Right lobe of liver (tissue), 6 donors: ENCODE measurements at places on chromosomes 7 and 10.

DNA sequence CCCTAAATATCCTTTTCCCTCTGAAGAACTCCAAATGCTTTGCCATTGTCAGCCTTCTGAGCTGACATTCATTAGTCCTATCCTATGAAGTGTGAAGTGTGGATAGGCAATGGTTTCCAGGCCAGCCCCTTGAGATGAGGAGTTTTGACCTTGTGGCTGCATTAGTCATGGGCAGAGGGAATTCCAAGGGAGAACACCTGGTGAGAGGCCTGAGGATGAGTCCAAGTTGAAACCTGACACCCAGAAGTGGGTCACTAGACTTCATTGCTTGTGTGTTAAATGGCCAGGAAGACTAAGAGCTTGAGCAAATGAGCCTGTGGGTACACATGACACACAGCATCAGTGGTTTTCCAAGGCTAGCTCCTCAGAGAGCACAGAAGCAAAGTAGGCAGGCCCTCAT is 260.8 kb downstream of the SKAP2 start:
- H3K36me3 ChIP-seq = no peaks in the 10 kb centered on the region
- H3K27ac ChIP-seq = no peak overlapping the region
- no peaks in the 10 kb centered on the region for H3K4me1 ChIP-seq
- no peak overlapping the region for H3K4me3 ChIP-seq

GRCh38 chr10:986137-986825 is 2.0 kb upstream of the GTPBP4 start:
- no peak overlapping the region for H3K4me3 ChIP-seq
- H3K36me3 ChIP-seq = no peaks in the 10 kb centered on the region
- H3K27me3 ChIP-seq = no peaks in the 10 kb centered on the region
- no peak for DNase-seq
- no peak overlapping the region for H3K27ac ChIP-seq
- H3K4me1 ChIP-seq = no peaks in the 10 kb centered on the region

- H3K27me3 ChIP-seq = no peaks in the 10 kb centered on the region
- DNase-seq = no peak
- no peaks in the 10 kb centered on the region for H3K4me1 ChIP-seq
- no peak overlapping the region for H3K27ac ChIP-seq
- no peak overlapping the region for H3K4me3 ChIP-seq
- no peaks in the 10 kb centered on the region for H3K36me3 ChIP-seq
These were observed 81.2 kb downstream of the FZD1 start for GRCh38 chr7:91345449-91345848.

DNA sequence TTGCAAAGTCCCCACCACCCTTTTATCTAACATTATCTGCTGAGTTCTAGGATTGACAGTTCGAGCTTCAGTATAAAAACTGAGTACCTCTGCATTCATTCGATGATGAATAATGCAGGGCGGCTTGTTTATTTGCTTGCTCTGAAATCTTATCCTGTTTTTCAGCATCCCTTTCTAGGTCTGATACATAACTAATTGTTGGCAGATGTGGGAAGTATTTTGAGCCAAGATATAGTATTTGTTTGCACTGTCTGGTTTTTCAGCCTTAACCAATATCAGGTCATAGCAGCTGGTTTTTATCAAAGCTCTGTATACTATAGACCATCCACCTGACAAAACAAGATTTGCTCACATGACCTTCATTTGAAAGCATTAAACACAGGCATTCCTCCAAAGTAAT is 161.4 kb downstream of the TFEC start:
- H3K4me1 ChIP-seq = no peaks in the 10 kb centered on the region
- no peak overlapping the region for H3K4me3 ChIP-seq
- no peak overlapping the region for H3K27ac ChIP-seq
- H3K27me3 ChIP-seq = no peaks in the 10 kb centered on the region
- no peaks in the 10 kb centered on the region for H3K36me3 ChIP-seq
- DNase-seq = no peak

- H3K4me1 ChIP-seq = no peaks in the 10 kb centered on the region
- no peaks in the 10 kb centered on the region for H3K27me3 ChIP-seq
- no peaks in the 10 kb centered on the region for H3K36me3 ChIP-seq
- no peak overlapping the region for H3K27ac ChIP-seq
- DNase-seq = no peak
- H3K4me3 ChIP-seq = no peak overlapping the region
These were observed 75.2 kb upstream of the TNS3 start for GRCh38 chr7:47657126-47657525.

GRCh38 chr10:101130141-101130540 is 959 bp upstream of the TLX1 start:
- no peaks in the 10 kb centered on the region for H3K36me3 ChIP-seq
- no peak for DNase-seq
- peaks cover 12% of the 10 kb centered on the region for H3K27me3 ChIP-seq
- H3K4me3 ChIP-seq = no peak overlapping the region
- H3K27ac ChIP-seq = no peak overlapping the region

GRCh38 chr10:79234391-79235315 is 112.6 kb upstream of the PPIF start:
- no peaks in the 10 kb centered on the region for H3K27me3 ChIP-seq
- no peaks in the 10 kb centered on the region for H3K4me1 ChIP-seq
- no peak for DNase-seq
- H3K4me3 ChIP-seq = no peak overlapping the region
- no peak overlapping the region for H3K27ac ChIP-seq

DNA sequence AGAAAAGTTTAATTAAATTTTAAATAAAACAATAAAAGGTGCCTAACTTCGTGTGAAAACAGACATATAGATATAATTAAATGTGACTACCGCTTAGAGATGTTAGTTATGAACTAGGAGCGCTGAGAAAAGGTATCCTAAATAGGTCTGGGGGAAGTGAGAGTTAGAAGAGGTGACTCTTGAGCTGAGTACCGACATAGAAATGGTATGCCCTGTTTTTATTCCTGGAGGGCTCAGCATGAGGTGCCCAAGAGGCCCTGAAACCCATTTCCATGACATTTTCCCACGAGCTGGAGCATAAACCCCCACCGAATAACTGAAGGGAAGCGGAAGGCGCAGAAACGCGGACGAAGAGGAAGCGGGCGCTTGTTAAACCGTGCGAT is 433 bp upstream of the STARD3NL start:
- H3K36me3 ChIP-seq = no peaks in the 10 kb centered on the region
- DNase-seq = no peak
- peak overlapping the region; percentile 49 for H3K27ac ChIP-seq
- no peaks in the 10 kb centered on the region for H3K4me1 ChIP-seq
- no peaks in the 10 kb centered on the region for H3K27me3 ChIP-seq

GRCh38 chr7:110358028-110358427 is 732.9 kb upstream of the LRRN3 start:
- H3K27ac ChIP-seq = no peak overlapping the region
- no peak overlapping the region for H3K4me3 ChIP-seq
- no peaks in the 10 kb centered on the region for H3K4me1 ChIP-seq
- H3K27me3 ChIP-seq = no peaks in the 10 kb centered on the region
- no peaks in the 10 kb centered on the region for H3K36me3 ChIP-seq

- DNase-seq = peak; percentile 80
- no peaks in the 10 kb centered on the region for H3K27me3 ChIP-seq
- no peak overlapping the region for H3K27ac ChIP-seq
- H3K36me3 ChIP-seq = no peaks in the 10 kb centered on the region
These were observed 65.2 kb downstream of the GOLGA7B start for GRCh38 chr10:97914837-97915211.

GRCh38 chr7:135770139-135770710 is 21.6 kb upstream of the FAM180A start:
- no peak for DNase-seq
- no peaks in the 10 kb centered on the region for H3K36me3 ChIP-seq
- H3K4me3 ChIP-seq = no peak overlapping the region
- H3K27me3 ChIP-seq = no peaks in the 10 kb centered on the region

GRCh38 chr10:91033324-91033950 is 112.5 kb upstream of the ANKRD1 start:
- no peak overlapping the region for H3K27ac ChIP-seq
- no peak overlapping the region for H3K4me3 ChIP-seq
- no peaks in the 10 kb centered on the region for H3K36me3 ChIP-seq
- H3K4me1 ChIP-seq = no peaks in the 10 kb centered on the region

- no peaks in the 10 kb centered on the region for H3K27me3 ChIP-seq
- H3K27ac ChIP-seq = peak overlapping the region; percentile 63
- DNase-seq = no peak
- H3K36me3 ChIP-seq = no peaks in the 10 kb centered on the region
These were observed 97.4 kb upstream of the PDCD4 start for GRCh38 chr10:110774069-110775019.

DNA sequence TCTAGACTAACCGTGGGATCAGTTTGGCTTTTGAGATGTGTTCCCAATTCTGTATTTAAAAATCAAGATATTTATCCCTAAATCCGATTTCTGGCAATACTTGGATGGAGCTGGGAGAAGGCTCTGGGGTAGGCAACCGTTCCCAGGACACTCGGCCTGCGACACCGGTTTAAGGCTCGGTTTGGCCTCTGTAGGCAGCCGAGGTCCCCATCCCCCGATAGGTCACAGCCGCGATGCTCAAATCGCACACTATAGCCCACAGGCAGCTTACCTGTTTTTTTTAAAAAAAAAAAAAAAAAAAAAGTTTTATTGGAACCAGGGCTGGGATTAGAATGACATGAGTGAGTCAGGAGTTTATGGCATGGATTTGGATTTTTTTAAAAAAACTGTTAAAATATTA is 729 bp upstream of the TAF3 start:
- DNase-seq = no peak
- H3K4me1 ChIP-seq = peaks cover 5% of the 10 kb centered on the region
- H3K27me3 ChIP-seq = no peaks in the 10 kb centered on the region
- H3K27ac ChIP-seq = no peak overlapping the region
- peak overlapping the region; percentile 89 for H3K4me3 ChIP-seq
- H3K36me3 ChIP-seq = no peaks in the 10 kb centered on the region

DNA sequence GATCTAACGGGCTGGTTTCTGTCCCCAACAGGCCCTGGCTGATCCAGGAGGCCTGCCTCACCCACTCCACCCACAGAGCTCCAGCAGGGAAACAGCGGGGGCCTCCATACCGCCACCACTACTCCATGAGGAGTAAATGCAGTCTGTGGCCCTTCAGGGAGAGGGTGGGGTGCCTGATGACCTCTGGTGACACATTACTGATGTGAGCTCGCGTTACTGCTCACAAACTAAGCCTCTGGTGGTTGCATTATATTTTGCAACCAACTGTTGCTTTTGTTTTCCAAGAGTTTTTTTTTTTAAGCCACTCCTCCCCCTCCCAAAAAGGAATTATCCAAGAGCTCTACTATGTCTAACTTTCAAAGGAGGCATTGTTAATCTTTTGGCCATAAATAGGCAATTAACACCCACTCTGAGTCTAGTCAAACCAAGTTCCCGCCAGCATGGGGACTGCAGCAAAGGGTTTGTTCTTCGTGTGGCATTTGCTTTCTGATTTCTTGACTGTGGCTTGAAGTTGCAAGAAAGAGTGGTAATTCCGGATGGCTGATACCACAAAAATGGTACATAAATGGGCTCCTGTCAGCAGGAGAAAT is 72.6 kb downstream of the FAM53B start:
- H3K27ac ChIP-seq = no peak overlapping the region
- DNase-seq = peak; percentile 42
- no peaks in the 10 kb centered on the region for H3K36me3 ChIP-seq
- peaks cover 11% of the 10 kb centered on the region for H3K4me1 ChIP-seq
- no peak overlapping the region for H3K4me3 ChIP-seq
- no peaks in the 10 kb centered on the region for H3K27me3 ChIP-seq

DNA sequence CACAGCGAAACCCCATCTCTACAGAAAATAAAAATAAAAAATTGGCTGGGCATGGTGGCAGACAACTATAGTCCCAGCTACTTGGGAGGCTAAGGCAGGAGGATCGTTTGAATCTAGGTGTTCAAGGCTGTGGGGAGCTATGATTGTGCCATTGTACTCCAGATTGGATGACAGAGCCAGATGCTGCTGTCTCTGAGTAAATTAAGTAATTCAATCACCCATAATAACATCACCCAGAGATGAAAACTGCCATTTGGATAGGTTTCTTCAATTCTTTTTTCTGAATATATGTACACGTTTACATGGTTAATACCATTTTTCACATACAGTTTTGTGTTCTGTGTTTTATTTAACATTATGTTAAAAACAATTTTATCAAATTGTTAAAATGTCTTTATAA is 79.3 kb downstream of the WIPF3 start:
- no peaks in the 10 kb centered on the region for H3K27me3 ChIP-seq
- H3K4me3 ChIP-seq = no peak overlapping the region
- H3K27ac ChIP-seq = no peak overlapping the region
- no peaks in the 10 kb centered on the region for H3K36me3 ChIP-seq
- DNase-seq = no peak

GRCh38 chr7:132919771-132920170 is 162.1 kb downstream of the CHCHD3 start:
- no peak overlapping the region for H3K27ac ChIP-seq
- DNase-seq = no peak
- H3K4me1 ChIP-seq = no peaks in the 10 kb centered on the region
- no peak overlapping the region for H3K4me3 ChIP-seq
- H3K27me3 ChIP-seq = no peaks in the 10 kb centered on the region
- no peaks in the 10 kb centered on the region for H3K36me3 ChIP-seq

- no peaks in the 10 kb centered on the region for H3K27me3 ChIP-seq
- DNase-seq = no peak
- no peak overlapping the region for H3K27ac ChIP-seq
- H3K4me1 ChIP-seq = no peaks in the 10 kb centered on the region
These were observed 52.1 kb downstream of the CAMK1D start for GRCh38 chr10:12401466-12401865.

DNA sequence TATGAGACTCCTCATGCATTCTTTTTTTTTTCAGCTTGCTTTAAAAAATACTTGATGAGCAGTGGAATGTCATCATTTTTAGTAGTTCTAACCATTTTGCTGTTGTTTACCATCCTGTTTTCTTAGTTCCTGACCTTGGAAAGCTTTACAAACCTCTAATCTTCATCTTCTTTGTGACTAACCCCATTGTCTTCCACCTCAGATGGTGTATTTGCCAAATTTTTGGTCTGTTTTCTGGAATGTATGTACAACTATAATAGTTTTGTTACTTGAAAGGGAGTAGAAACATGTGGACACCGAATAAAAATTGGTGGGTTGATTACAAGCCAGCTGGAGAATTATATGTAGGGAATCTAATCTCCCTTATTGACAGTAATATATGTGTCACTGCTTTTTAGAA is 172.7 kb downstream of the SND1 start:
- no peak for DNase-seq
- H3K36me3 ChIP-seq = no peaks in the 10 kb centered on the region
- no peaks in the 10 kb centered on the region for H3K27me3 ChIP-seq
- no peak overlapping the region for H3K4me3 ChIP-seq
- H3K4me1 ChIP-seq = no peaks in the 10 kb centered on the region
- H3K27ac ChIP-seq = no peak overlapping the region

GRCh38 chr7:42460148-42460547 is 223.1 kb upstream of the GLI3 start:
- H3K36me3 ChIP-seq = no peaks in the 10 kb centered on the region
- H3K4me1 ChIP-seq = no peaks in the 10 kb centered on the region
- no peak for DNase-seq
- H3K4me3 ChIP-seq = no peak overlapping the region
- H3K27me3 ChIP-seq = no peaks in the 10 kb centered on the region

GRCh38 chr7:101563943-101564777 is 64.9 kb downstream of the MYL10 start:
- H3K4me1 ChIP-seq = no peaks in the 10 kb centered on the region
- no peak overlapping the region for H3K4me3 ChIP-seq
- no peak for DNase-seq

- H3K4me3 ChIP-seq = no peak overlapping the region
- H3K27ac ChIP-seq = no peak overlapping the region
- H3K27me3 ChIP-seq = no peaks in the 10 kb centered on the region
These were observed 37.0 kb downstream of the SNX13 start for GRCh38 chr7:17903337-17903736.
